Thyroid gland (tissue), 4 donors: ENCODE measurements at places on chromosomes 12 and 14. TPM values are rescaled to one million over a fixed set of nuclear protein-coding genes. Genes with fewer than 3 reads are reported as not detected.

- DNase-seq: no peak
- H3K36me3 ChIP-seq: no peaks in the 10 kb centered on the region
- H3K27ac ChIP-seq: no peak overlapping the region
- no peaks in the 10 kb centered on the region for H3K4me1 ChIP-seq
- no peaks in the 10 kb centered on the region for H3K27me3 ChIP-seq
- no peak overlapping the region for H3K4me3 ChIP-seq
These were observed 176.6 kb downstream of the ALG10 start for GRCh38 chr12:34198924-34199323.

KRT81 gene
- not detected for total RNA-seq

DNA sequence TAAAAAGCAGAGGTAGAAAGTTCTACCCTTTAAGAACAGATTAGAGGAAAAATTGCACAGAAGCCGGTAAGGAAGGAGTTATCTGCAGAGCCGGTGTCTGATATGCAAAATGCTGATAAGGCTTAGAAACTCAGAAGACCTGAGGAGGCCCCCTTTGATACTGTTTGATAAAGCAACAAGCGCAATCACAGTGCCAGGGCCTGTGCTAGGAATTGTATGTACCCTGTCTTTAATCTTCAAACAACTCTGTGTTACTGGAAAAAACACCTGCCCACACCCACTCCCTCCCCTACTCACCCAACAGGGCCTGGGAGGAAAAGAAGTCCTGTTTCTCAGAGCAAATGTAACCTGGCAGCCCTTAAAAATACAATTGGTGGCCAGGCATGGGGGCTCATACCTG is 112.7 kb upstream of the FUT8 start:
- H3K4me3 ChIP-seq: no peak overlapping the region
- H3K36me3 ChIP-seq: no peaks in the 10 kb centered on the region
- no peaks in the 10 kb centered on the region for H3K27me3 ChIP-seq
- peaks cover 6% of the 10 kb centered on the region for H3K4me1 ChIP-seq

GRCh38 chr14:61803755-61804154 is 41.5 kb downstream of the SNAPC1 start:
- no peaks in the 10 kb centered on the region for H3K36me3 ChIP-seq
- DNase-seq: no peak
- no peaks in the 10 kb centered on the region for H3K4me1 ChIP-seq
- H3K27me3 ChIP-seq: no peaks in the 10 kb centered on the region
- H3K4me3 ChIP-seq: no peak overlapping the region

CCND2 gene
- 134 TPM for total RNA-seq

GRCh38 chr14:58460772-58461171 is 33.3 kb downstream of the KIAA0586 start:
- H3K4me1 ChIP-seq: no peaks in the 10 kb centered on the region
- no peaks in the 10 kb centered on the region for H3K27me3 ChIP-seq
- no peak overlapping the region for H3K4me3 ChIP-seq
- H3K27ac ChIP-seq: no peak overlapping the region
- DNase-seq: no peak

WDHD1 gene
- total RNA-seq: 1.6 TPM

DNA sequence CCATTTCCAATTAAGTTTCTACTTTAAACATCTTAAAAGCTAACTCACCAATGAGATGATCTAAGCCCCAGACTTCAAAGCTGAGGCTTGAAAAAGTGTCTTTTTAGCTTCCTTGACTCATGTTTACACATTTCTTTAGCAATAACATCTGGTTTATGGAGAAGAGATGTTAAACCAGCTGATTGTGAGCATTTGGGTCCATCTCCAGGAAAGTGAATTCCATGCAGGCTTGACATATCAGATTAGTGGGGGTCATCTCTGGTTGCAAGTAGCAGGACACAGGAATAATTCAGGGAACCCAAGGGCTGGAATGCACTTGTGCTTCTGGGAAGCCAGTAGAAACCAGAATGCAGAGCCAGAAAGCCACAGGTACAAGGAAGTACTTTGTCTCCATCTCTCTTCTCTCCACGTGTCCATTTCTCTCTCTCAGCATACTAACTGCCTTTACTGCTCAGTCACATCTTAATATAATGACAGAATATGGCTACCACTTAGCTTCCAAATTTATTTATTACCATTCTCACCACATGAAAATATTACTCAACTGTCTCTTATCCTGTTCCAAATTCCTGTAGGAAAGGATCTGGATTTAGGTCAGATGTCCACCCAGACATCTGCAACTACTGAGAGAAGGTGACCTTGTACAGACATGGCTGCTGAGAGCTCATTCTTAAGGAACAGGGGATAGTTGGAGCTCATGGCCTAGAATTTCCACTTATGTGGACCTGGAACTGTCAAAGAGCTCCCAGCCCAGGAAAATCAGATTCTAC is 104.4 kb downstream of the SCN8A start:
- H3K4me1 ChIP-seq: no peaks in the 10 kb centered on the region
- no peaks in the 10 kb centered on the region for H3K36me3 ChIP-seq
- no peak for DNase-seq
- H3K27ac ChIP-seq: no peak overlapping the region
- H3K27me3 ChIP-seq: no peaks in the 10 kb centered on the region
- H3K4me3 ChIP-seq: no peak overlapping the region

NKX2-8 gene
- total RNA-seq: 1.7 TPM

DIO3 gene
- 7.4 TPM for total RNA-seq

DNA sequence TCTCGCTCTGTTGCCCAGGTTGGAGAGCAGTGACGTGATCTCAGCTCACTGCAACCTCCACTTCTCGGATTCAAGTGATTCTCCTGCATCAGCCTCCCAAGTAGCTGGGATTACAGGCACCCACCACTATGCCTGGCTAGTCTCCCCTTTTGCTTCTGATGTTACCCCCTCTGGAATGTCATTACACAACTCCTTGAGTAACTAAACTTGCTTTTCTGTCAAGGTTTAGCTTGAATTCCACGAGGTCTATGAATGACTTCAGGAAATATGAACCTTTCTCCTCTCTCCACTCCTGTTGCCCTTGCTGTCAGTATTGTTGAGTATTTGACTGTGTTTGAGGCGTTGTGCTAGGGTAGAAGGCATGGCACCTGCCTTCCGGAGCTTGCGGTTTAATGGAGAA is 16.8 kb upstream of the RTRAF start:
- H3K36me3 ChIP-seq: no peaks in the 10 kb centered on the region
- H3K4me1 ChIP-seq: no peaks in the 10 kb centered on the region
- no peak for DNase-seq
- H3K27ac ChIP-seq: no peak overlapping the region
- no peaks in the 10 kb centered on the region for H3K27me3 ChIP-seq
- H3K4me3 ChIP-seq: no peak overlapping the region

GRIN2B gene
- 0.13 TPM for total RNA-seq

- H3K36me3 ChIP-seq: no peaks in the 10 kb centered on the region
- H3K27me3 ChIP-seq: no peaks in the 10 kb centered on the region
- H3K4me3 ChIP-seq: no peak overlapping the region
- no peak overlapping the region for H3K27ac ChIP-seq
- no peak for DNase-seq
- no peaks in the 10 kb centered on the region for H3K4me1 ChIP-seq
These were observed 97.0 kb downstream of the TPH2 start for GRCh38 chr12:72035625-72036024.

DNA sequence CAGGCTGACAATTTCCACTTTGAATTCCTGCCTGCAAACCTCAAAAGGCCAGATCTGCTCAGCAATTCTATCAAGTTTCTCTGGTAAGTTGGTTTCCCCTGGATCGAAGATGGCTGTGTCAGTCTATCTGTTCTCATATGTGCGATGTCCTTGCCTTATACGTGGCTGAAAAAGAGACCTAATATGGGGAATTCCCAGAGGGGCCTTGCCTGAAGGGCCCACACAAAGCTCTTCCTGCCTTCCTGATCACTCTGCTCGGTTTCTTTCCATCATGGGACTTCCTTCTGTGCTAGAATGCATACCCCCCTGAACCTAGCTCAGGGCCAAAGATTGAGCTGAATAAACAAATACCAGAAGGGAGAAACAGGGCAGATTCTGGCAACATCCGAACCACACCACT is 13.2 kb downstream of the TCL1B start:
- H3K4me3 ChIP-seq: no peak overlapping the region
- H3K27me3 ChIP-seq: no peaks in the 10 kb centered on the region
- H3K4me1 ChIP-seq: no peaks in the 10 kb centered on the region
- no peaks in the 10 kb centered on the region for H3K36me3 ChIP-seq

DNA sequence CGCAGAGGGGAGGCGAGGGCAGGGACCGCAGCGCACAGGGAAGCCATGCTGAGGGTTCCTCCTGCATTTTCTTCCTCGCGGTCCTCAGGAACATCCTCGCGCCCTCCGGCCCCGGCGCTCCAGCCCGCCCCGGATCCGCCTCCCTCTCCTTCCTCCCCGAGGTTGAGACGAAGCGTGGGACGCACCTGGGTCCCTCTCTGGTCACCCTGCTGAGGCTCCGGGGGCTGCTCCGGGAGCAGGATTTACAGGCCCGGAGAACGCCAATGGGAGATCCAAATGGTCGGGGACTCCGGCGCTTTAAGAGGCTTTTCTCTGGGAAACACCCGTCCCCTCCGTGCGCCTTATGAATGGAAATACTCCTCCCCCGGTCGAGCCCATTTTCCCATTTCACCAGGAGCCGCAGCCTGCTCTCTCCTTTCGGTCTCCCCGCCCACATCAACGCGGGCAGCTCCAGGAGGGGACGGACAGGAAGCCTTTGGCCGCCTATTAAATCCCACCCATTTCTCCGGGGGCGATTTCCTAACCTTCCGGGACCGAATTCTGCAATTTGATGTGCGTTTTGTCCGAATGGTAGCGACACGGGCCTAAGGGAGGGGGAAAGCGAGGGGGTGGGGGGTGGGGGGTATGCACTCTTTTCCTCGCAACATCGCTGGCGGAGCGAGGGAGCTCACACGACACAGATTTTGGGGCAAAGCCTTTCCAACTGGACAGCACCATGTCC is at the start of gene UNC79:
Gene UNC79, plus strand, starts transcription at position 625 of the 721 bp plus-strand sequence. Its CDS starts 91 bp downstream, at position 716.
- H3K4me1 ChIP-seq: peaks cover 5% of the 10 kb centered on the region
- no peaks in the 10 kb centered on the region for H3K36me3 ChIP-seq
- DNase-seq: peak; percentile 16
- no peaks in the 10 kb centered on the region for H3K27me3 ChIP-seq
- no peak within 1 kb of the TSS for H3K4me3 ChIP-seq

DNA sequence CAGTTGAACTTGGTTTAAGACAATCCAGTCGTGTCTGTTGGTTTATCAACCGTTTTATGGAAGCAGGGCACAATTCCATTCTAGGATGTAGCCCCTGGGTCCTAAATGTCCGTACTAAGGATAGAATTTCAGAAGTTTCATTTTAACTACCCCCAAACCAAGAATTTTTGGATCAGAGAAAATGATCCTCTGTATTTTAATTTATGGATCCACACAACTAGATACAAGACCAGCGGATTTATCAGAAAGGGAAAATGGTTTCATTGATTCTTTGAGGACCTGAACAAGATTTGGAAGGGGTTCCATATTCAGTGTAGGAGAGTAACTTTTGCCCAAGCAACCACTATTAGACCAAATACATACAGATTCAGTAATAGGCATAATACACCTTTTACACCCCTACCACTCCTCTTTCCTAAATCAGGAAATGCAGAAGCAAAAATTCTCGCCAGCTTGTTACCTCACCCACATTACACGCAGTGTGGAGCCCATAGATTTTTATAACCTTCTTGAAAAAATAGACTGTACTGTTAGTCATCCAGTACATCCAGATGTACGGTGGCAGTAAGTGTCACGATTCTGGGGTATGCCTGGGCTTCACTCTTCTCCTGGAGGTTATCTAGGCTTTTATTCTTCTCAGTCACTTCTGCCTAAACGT is 1.4 kb upstream of the FBXL14 start:
- H3K36me3 ChIP-seq: no peaks in the 10 kb centered on the region
- peaks cover 28% of the 10 kb centered on the region for H3K4me1 ChIP-seq

GRCh38 chr14:46323404-46323762 is 328.2 kb downstream of the RPL10L start:
- H3K27me3 ChIP-seq: no peaks in the 10 kb centered on the region
- H3K27ac ChIP-seq: no peak overlapping the region
- DNase-seq: no peak
- H3K4me1 ChIP-seq: no peaks in the 10 kb centered on the region
- no peaks in the 10 kb centered on the region for H3K36me3 ChIP-seq

- H3K27me3 ChIP-seq: no peaks in the 10 kb centered on the region
- H3K4me1 ChIP-seq: peaks cover 17% of the 10 kb centered on the region
- no peak overlapping the region for H3K4me3 ChIP-seq
These were observed 362.1 kb downstream of the RAD51B start for GRCh38 chr14:68181519-68182326.

KRT78 gene
- total RNA-seq: not detected

DNA sequence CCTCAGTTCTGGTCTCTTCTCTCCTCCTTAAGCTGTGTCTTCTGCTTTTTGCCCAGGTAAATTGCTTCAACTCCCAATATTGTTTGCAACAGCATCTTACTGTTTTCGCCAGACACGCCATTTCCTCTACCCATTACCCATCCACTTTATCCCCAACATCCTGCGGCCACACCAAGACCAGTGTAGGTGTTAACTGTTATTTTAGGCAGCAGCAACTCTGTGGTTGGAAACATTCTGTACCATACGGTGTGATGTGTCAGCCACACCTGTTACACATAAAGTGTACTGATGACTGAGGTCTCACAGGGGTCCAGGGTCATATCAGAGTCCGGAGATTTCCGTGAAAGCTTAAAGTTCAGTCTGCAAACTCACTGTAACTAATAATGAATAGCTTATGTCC is 21.8 kb upstream of the KLRD1 start:
- no peaks in the 10 kb centered on the region for H3K36me3 ChIP-seq
- no peak overlapping the region for H3K4me3 ChIP-seq
- H3K27me3 ChIP-seq: no peaks in the 10 kb centered on the region
- H3K27ac ChIP-seq: no peak overlapping the region
- DNase-seq: peak; percentile 8

KRT6A gene
- not detected for total RNA-seq

- no peaks in the 10 kb centered on the region for H3K27me3 ChIP-seq
- no peak overlapping the region for H3K4me3 ChIP-seq
- H3K27ac ChIP-seq: no peak overlapping the region
- no peak for DNase-seq
- no peaks in the 10 kb centered on the region for H3K4me1 ChIP-seq
These were observed 48.7 kb downstream of the HEATR5A start for GRCh38 chr14:31371646-31372045.

UNC79 gene
- total RNA-seq: 0.08 TPM

- H3K27ac ChIP-seq: no peak overlapping the region
- H3K36me3 ChIP-seq: no peaks in the 10 kb centered on the region
- DNase-seq: no peak
- H3K4me3 ChIP-seq: no peak overlapping the region
- H3K27me3 ChIP-seq: no peaks in the 10 kb centered on the region
These were observed 142.1 kb downstream of the SLC16A7 start for GRCh38 chr12:59737725-59738463.
